ENCODE measurements at places on chromosomes 13 and 19. TPM values are rescaled to one million over a fixed set of nuclear protein-coding genes. Genes with fewer than 3 reads are reported as not detected.

The PRR20C gene
- not detected for total RNA-seq

The KLF1 gene
- not detected for total RNA-seq

The CEACAM19 gene
- 14.9 TPM for total RNA-seq

DNA sequence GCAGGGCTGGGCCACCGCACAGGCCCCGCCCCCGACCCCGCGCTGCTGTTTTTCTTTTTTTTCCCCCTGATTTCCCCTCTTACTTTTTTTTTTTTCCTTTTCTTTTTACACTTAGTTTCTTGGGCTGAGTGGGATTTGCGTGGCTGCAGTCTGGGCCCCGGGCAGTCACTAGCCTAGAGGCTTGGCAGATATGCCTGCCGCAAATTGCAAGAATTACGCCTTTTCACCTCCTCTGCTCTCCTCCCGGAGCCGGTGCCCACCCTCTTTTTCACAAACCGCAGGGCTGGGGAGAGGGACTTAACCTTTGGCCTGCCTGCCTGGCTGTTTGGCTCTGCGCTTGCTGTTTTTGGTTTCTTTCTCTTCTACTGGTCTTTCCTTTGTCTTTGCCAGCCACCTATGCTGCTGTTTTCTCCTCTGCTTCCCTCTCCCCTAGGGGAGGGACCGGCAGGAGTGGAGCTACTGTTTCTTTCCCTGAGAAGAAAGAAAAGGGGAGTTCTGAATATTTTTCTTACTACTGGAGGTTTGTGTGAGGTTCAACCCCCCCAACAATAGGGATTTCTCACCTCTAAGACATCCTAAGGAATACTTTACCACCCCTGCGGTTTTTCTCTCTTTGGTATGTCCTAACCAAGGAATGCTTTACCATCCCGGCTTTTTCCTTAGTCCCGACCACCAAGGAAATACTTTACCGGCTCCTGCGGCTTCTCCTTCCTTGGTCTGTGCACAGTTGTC lies 11.0 kb downstream of the ZNF552 start:
- H3K27me3 ChIP-seq, result no peaks in the 10 kb centered on the region
- peak overlapping the region; percentile 60 for H3K4me3 ChIP-seq
- peak overlapping the region; percentile 48 for H3K27ac ChIP-seq
- no peak for DNase-seq

DNA sequence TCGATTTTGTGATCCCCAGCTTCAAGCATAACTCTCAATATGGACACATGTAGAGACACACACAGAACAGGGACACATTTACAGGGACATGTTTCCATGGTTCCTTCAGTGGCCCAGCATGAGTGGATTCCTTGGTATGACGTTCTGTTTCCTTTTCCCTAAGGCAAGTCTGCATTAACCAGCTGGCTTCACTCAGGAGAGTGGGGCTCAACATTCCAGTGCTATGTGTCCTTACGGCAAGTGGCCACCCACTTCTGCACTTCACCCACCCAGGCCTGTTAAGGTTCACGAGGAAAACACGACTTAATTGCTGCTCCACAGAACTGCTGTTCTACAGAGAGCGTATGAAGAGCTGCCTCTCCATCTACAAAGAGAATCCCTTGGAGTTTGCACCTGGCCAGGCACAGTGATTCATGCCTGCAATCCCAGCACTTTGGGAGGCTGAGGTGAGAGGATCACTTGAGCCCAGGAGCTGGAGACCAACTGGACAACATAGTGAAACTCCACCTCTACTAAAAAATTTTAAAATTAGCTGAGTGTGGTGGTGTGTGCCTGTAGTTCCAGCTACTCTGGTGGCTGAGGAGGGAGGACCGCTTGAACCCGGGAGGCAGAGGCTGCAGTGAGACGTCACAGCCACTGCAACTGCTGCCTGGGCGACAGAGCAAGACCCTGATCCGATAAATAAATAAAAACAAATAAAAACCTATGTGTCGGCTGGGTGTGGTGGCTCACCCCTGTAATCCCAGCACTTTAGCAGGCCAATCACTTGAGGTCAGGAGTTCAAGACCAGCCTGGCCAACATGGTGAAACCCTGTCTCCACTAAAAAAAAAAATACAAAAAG lies 32.5 kb downstream of the BRD4 start:
- H3K36me3 ChIP-seq, result no peaks in the 10 kb centered on the region
- H3K4me3 ChIP-seq, result no peak overlapping the region
- H3K27me3 ChIP-seq, result no peaks in the 10 kb centered on the region
- peaks cover 76% of the 10 kb centered on the region for H3K4me1 ChIP-seq

- H3K4me3 ChIP-seq, result no peak overlapping the region
- peaks cover 49% of the 10 kb centered on the region for H3K36me3 ChIP-seq
- H3K4me1 ChIP-seq, result peaks cover 1% of the 10 kb centered on the region
- DNase-seq, result peak; percentile 73
- H3K27me3 ChIP-seq, result no peaks in the 10 kb centered on the region
- H3K27ac ChIP-seq, result peak overlapping the region; percentile 22
Measured at GRCh38 chr19:13974073-13974472, 21.8 kb downstream of the DCAF15 start.

DNA sequence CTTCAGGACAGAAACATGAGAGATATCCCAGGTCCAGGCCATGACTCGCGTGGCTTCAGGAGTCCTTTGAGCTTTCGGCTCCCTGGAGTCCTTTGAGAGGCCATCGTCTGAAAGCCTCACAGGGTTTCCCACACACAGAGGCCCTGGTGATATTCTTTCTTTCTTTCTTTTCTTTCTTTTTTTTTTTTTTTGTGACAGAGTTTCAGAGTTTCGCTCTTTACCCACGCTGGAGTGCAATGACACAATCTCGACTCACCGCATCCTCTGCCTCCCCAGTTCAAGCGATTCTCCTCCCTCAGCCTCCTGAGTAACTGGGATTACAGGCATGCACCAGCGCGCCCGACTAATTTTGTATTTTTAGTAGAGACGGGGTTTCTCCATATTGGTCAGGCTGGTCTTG lies 5.5 kb downstream of the SIN3B start:
- H3K27me3 ChIP-seq, result no peaks in the 10 kb centered on the region
- no peak overlapping the region for H3K4me3 ChIP-seq
- H3K27ac ChIP-seq, result no peak overlapping the region

GRCh38 chr19:46859637-46860124 lies 1.1 kb upstream of the ARHGAP35 start:
- no peaks in the 10 kb centered on the region for H3K36me3 ChIP-seq
- H3K27ac ChIP-seq, result peak overlapping the region; percentile 98
- no peaks in the 10 kb centered on the region for H3K27me3 ChIP-seq
- no peaks in the 10 kb centered on the region for H3K4me1 ChIP-seq

DNA sequence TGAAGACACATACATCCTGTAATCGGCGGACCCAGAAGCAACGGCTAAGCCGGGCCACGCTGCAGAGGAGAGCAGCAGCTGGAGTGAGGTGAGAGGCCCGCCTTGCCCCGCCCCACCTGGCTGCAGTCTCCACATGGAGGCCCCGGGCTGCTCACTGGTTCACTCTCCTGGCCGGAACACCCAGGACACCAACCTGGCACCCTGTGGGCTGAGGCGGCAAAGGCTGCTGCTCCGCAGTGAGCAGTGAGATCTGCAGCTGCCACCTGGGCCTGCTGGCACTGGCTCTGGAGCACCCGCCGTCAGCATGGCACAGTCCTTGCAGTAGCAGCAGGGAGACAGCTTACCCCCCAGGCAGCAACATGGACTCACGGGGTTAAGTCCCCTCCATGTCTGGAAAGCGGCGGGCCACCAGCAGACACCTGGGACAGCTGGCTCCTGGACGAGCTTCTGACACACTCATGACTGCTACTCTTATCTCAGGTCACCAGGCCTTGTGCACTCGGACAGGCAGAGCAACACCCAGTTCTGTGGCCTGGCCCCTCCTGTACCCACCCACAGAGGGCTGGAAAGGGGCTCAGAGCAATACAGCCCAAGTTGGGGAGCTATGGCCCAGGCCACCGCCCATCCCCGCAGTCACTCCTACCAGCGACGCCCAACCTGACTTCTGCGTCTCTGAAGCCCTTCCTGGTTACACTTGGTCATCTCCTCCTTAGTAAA lies 13.2 kb upstream of the KPTN start:
- H3K36me3 ChIP-seq, result no peaks in the 10 kb centered on the region
- H3K27ac ChIP-seq, result no peak overlapping the region
- no peak overlapping the region for H3K4me3 ChIP-seq
- no peaks in the 10 kb centered on the region for H3K4me1 ChIP-seq
- DNase-seq, result no peak

DNA sequence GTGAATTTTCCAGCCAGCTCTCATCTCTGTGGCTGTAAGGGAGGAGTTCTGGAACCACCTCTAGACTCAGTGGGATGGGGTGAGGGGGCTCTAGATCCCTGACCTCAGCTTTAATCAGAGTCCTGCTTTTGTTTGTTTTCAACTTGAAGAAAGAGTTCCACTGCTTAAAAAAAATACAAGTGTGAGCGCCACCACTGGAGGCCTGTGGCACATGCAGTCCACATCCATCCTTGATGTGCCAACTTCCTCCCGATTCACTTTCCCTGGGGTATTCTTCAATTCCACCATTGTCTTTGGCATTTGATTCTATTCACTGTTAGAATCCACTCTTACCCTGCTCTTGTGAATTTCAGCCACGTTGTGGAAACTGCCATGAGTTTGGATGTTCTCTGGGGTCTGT lies 62.4 kb upstream of the GJB6 start:
- no peaks in the 10 kb centered on the region for H3K4me1 ChIP-seq
- no peaks in the 10 kb centered on the region for H3K36me3 ChIP-seq
- no peaks in the 10 kb centered on the region for H3K27me3 ChIP-seq
- H3K27ac ChIP-seq, result no peak overlapping the region

DNA sequence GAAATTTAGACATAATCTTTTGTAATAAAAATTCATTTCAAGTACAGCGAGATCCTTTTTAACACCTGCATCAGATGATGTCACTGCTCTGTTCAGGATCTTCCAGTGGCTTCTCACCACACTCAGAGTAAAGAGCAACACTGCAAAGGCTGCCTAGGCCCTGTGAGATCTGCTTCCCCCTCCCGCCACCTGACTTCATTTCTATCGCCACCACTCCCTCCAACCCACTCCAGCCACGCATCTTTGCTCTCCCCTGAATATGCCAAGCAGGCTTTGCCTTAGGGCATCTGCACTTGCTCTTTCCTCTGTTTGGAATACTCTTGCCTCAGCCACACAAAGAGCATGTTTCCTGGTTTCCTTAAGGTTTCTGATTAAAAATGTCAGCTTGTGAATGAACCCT lies 58.3 kb downstream of the MBNL2 start:
- DNase-seq, result no peak
- peaks cover 18% of the 10 kb centered on the region for H3K4me1 ChIP-seq
- no peaks in the 10 kb centered on the region for H3K27me3 ChIP-seq
- no peak overlapping the region for H3K4me3 ChIP-seq

DNA sequence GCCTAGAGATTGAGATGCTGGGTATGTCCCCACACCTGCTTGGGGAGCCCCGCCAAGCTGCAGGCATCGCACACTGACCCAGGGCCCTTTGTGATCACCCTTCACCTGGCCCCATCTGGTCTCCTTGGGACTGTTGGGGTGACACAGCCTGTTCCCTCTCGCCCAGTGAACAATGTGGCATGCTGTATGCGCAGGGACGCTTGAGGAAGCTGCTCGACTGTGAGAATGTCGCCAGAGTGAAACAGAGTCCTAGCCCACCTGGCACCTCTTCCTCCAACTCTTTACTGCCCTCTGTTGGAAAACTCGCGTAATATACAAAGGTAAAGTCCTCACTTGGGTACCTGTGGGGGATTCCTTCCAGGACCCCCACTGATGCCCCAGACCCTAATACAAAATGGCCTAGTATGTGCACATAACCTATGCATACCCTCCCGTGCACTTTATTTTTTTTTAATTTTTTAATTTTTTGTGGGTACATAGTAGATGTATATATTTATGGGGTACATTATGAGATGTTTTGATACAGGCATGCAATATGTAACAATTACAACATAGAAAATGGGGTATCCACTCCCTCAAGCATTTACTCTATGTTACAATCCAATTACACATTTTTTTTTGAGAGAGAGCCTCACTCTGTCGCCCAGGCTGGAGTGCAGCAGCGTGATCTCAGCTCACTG lies 9.0 kb downstream of the BLOC1S3 start:
- no peaks in the 10 kb centered on the region for H3K4me1 ChIP-seq
- H3K27me3 ChIP-seq, result no peaks in the 10 kb centered on the region
- H3K27ac ChIP-seq, result no peak overlapping the region
- no peak for DNase-seq

DNA sequence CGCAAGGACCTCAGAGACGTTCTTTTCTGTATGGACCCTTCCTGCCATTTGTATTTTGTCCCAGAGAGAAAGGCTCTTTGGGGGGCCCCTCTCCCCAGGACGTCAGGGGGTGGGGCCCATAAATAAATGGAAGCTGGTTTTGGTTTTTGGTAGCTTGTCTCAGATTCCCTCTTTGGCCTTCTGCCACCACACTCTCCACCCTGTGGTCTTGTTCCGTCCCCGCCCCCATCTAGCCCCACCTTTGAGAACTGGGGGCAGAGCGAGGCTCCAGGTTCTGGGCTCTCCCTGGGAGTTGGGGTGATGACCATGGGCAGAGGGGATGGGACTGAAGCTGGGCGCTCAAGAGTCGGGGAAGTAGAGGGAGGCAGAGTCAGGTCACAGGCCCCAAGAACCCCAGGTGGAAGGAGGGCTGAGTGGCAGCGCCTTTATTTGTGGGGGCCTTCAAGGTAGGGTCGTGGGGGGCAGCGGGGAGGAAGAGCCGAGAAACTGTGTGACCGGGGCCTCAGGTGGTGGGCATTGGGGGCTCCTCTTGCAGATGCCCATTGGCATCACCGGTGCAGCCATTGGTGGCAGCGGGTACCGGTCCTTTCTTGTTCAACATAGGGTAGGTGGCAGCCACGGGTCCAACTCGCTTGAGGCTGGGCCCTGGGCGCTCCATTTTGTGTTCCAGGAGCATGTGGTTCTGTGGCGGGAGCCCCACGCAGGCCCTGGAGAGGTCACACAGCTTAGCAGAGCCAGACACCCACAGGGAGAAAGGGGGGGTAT lies 3.3 kb downstream of the ISYNA1 start:
- H3K4me3 ChIP-seq, result no peak overlapping the region
- no peaks in the 10 kb centered on the region for H3K36me3 ChIP-seq
- no peaks in the 10 kb centered on the region for H3K27me3 ChIP-seq
- no peak overlapping the region for H3K27ac ChIP-seq

- no peak for DNase-seq
- H3K27ac ChIP-seq, result peak overlapping the region; percentile 92
- no peaks in the 10 kb centered on the region for H3K27me3 ChIP-seq
- no peaks in the 10 kb centered on the region for H3K36me3 ChIP-seq
Measured at GRCh38 chr19:6392221-6393073, 517 bp downstream of the GTF2F1 start.

GRCh38 chr13:113889467-113889866 lies 25.6 kb upstream of the GAS6 start:
- DNase-seq, result no peak
- H3K36me3 ChIP-seq, result no peaks in the 10 kb centered on the region
- H3K27ac ChIP-seq, result no peak overlapping the region

- DNase-seq, result no peak
- no peaks in the 10 kb centered on the region for H3K27me3 ChIP-seq
- no peaks in the 10 kb centered on the region for H3K36me3 ChIP-seq
- no peak overlapping the region for H3K4me3 ChIP-seq
Measured at GRCh38 chr19:16333001-16333586, 8.5 kb downstream of the KLF2 start.

DNA sequence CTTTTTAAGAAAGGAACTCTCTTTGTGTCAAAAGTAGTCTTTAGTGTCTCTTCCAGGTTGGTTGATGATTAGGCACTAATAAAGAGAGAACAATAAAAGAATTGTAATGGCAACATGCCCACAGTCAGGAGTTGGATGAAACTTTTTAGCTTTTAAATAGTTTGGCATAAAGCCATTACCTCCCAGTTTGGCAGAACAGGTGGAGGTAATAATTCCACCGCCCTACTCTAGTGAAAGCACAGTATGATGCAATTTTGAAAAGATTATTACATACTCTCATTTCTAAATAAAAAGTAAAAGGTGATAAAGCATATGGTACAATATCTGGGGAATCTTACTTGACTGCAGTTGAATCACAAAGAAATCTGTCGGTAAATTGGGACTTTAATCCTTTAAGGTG lies 497.6 kb downstream of the SUCLA2 start:
- H3K27ac ChIP-seq, result no peak overlapping the region
- no peaks in the 10 kb centered on the region for H3K4me1 ChIP-seq
- no peaks in the 10 kb centered on the region for H3K27me3 ChIP-seq
- no peak overlapping the region for H3K4me3 ChIP-seq
- H3K36me3 ChIP-seq, result no peaks in the 10 kb centered on the region
- DNase-seq, result no peak

Measured in Peyer's patch (tissue), 4 donors.